ENCODE measurements at places on chromosomes 2 and 18.

GRCh38 chr18:30094556-30094955 is 948.0 kb downstream of the DSC3 start:
- no peak for DNase-seq

GRCh38 chr2:85727798-85728197 is 26.0 kb upstream of the ATOH8 start:
- DNase-seq: no peak

DNA sequence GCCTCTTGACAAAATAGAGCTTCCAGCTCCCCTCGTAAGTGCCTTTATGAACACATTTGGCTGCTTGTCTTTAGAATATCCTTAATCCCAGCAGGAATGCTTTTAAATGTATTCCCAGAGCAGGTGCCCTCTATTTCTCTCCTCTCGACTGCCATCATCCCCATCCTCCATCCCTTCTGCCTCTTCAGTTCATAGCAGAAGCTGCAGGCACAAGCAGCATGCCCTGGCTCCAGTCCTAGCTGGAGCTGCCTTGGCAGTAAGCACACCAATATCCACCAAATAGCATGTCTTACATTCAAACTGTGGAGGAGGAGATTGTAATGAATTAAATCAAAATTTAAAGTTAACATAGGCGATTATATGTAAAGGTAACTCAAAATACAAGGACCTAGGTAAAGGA is 891.3 kb upstream of the SLC39A10 start:
- DNase-seq: no peak

GRCh38 chr2:191728750-191729624 is 51.1 kb downstream of the NABP1 start:
- DNase-seq: no peak

GRCh38 chr2:131127981-131128380 is 22.8 kb downstream of the PLEKHB2 start:
- no peak for DNase-seq

DNA sequence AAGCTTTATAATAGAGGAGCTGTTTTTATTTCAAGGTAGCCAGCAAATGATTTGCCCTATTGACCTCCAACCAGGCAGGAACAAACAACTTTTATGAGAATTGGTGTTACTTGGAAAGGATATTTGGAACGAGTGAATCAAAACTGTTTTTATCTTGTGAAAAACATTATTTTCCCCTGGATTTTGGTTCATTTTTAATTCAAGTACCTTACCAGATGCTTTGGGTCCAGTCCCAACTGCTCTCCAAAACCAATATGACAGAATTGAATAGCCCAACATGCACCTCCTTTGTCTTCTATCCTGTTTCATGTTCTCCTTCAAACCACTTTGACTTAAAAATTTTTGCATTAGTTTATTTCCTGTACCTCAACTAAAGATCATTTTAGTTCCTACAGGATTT is 178.6 kb upstream of the RBMS1 start:
- no peak for DNase-seq

Data from stimulated activated CD8-positive, alpha-beta memory T cell treated with anti-CD3 and anti-CD28 coated beads, Interleukin-7, amount 100 ng/mL, for 24 hours (primary cell).